ENCODE measurements at places on chromosomes 3 and 15.

GRCh38 chr15:84112025-84112424 is 123.5 kb upstream of the GOLGA6L4 start:
- no peak for DNase-seq

GRCh38 chr3:30832961-30833575 is 61.4 kb downstream of the GADL1 start:
- DNase-seq, result no peak

GRCh38 chr15:58931987-58932588 is 1.4 kb downstream of the SLTM start:
- no peak for DNase-seq

DNA sequence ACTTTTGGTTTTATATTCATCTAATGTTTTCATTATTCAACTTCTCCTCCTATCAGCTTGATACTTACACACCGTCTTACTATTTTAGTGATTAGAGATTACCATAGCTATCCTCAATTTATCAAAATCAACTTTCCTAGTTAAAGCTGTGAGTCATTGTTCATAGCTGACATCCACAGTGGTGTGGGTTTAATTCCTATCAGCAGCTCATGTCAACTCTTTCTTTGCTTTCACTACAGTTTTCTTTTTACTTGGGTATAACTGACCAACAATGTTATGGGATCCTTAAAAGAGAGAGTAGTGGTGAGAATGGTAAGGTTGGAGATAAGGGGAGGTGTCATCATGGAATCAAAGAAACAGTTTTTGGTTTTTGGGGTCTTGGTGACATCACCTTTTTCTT is 112.7 kb downstream of the NFKBIZ start:
- DNase-seq, result no peak

- DNase-seq, result no peak
These were observed 43.6 kb downstream of the DNAH12 start for GRCh38 chr3:57500506-57500905.

GRCh38 chr3:187795207-187795960 is 50.1 kb upstream of the BCL6 start:
- DNase-seq, result no peak

DNA sequence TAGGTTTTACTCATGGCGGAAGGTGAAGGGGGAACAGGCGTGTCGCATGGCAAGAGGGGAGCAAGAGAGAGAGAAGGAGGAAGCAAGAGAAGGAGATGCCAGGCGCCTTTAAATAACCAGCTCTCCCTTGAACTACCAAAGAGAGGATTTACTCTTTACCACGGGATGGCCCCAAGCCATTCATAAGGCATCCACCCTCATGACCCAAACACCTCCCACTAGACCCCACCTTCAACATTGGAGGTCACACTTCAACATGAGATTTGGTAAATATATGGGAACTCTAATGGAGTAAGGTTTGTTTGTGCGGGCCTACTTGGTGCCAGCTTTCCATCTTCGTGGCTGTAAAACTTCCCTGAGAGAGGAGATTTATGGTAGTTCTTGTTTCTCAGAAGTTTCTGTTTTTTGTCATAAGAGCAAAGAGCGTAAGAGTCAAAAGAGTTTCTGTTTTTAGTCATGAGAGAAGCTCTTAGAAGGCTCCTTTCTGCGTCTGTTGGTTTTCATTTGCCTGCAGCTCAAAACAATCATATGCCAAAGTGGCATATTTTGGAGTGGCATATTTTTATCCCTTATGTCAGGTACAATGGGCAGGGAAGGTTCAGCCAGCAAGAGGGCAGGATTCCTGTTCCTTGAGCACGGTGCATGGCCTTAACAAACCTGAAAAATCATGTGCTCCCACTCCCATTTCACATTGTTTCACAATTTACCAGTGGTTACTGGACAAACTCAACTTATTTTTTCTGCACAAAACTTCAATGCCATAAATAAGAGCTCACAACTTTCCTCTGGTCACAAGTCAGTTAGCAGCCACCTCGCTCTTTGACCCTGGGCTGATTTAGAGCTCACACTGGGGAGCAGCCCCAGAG is 12.5 kb downstream of the PML start:
- no peak for DNase-seq

DNA sequence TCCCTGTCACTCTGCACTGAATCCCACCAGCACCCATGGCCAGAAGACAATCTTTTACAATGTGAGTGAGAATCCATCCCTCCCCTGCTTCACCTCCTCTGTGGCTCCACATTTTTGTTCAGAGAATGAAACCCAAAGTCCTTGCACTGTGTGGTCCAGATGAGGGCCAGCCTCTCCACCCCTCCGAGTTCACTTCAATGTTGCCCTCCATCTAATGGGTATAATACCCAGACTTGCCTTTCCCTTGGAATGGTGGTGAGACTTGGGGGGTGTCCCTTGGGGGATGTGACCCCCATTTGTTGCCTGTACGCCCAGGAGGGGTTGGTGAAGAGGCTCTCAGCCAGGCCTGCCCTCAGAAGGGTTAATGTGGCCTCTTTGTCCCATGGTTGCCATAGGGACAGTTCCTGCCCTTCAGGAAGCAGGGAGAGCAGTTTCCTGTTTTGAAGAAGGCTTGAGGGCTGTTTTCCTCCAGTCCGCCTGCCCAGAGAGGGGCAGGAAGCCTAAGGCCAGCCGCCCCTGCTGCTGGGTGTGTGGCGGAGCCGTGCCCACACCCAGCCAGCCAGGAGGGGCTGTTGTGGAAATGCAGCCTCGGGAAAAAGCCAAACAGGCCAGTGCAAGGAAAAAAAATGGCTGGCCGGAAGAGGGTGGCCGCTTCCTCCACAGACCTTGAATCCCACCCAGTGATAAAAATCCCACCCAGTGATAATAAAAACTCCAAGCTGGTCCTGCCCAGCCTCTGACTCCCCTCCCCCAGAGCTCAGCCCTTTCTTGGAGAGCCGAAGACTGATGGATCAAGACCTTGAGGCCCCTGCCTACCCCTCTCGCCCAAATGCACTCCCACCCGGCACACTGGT is 14.6 kb upstream of the FGD5 start:
- DNase-seq, result no peak

Data from anterior cingulate cortex (tissue), 58 donors.